Right renal pelvis (tissue), 4 donors: ENCODE measurements at places on chromosomes 7 and 10. TPM values are rescaled to one million over a fixed set of nuclear protein-coding genes. Genes with fewer than 3 reads are reported as not detected.

The ACSM6 gene
- 0.17 TPM for polyA plus RNA-seq

The TRPV5 gene
- 1.5 TPM for polyA plus RNA-seq

The HGF gene
- 2.1 TPM for polyA plus RNA-seq

The PTF1A gene
- 0.19 TPM for polyA plus RNA-seq

The PRF1 gene
- 0.70 TPM for polyA plus RNA-seq

The DRGX gene
- polyA plus RNA-seq: not detected

The NPY4R2 gene
- not detected for polyA plus RNA-seq

The NUTM2D gene
- 11.9 TPM for polyA plus RNA-seq

GRCh38 chr10:22334414-22335172, 10.7 kb upstream of the SPAG6 start:
- no peak for DNase-seq

DNA sequence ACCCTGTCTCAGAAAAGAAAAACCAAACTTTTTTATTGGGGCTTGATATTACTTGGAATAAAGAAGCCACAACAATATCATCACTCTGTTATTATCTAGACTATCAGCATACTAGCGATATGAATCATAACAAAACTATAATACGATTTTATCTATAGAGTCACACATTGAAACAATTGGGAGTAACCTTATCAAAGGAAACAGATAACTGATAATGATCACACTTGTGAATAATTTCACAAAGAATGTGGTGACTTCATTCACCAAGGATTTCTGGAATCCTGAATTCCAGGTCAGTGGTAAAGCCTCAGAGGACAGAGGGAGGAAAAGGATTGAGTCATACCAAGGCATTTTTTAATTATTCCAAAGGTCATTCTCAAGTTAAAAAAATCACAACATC, 32.1 kb upstream of the NMT2 start:
- DNase-seq: no peak

DNA sequence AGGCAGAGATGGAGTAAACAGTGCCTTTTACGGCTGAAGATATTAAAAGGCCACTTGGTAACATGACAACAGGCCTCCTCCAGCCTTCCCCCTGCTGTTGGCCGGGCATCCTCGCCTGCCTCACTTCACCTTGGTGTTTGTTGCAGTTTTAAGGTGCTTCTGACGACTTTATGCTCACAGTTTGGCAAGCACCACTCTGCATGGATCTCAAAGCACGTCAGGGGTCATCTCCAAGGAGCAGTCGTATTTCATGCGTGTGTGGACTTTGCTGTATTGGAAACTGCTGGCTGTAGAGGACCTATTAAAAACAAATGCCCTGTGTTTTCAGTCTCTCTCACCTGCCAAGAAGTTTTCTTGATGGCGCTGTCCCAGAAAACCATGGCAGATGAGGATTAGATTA, 483.1 kb downstream of the RPS24 start:
- no peak for DNase-seq

GRCh38 chr7:127153315-127153714, 99.4 kb downstream of the GRM8 start:
- no peak for DNase-seq

DNA sequence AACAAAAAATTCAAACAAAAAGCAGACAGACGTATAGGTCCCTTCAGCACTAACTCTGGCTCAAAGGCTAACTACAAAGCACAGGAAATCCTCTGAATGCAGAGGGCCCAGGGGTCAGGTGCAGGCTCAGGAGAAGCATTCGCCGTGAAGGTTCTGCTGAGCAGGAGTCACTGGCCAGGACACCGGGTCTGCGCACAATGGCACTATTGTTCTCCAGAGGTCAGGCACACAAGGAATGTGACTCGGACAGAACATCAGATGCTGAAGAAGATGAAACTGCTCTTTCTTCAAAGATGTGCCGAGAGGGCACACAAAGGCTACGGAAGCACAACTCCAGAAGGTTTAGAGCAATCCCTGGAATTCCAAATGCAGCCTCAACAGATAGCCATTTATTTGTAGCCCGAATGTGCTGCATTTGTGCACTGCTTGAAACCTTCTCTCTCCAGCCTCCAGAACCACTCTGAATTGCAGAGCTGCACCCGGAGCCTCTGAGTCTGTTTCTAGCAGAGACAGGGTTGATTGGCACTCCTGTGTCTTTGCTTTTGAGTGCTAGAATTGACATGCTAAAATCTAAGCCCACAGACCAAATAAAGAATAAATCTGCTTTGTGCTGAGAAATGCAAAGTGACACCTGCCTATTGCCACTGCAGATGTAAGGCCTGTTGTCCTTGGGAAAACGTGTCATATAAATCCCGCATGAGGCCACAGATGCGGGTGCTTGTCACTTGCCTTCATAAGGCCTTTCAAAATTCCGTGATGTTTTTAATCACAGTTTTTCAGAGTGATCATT, 85.4 kb upstream of the AFAP1L2 start:
- no peak for DNase-seq

DNA sequence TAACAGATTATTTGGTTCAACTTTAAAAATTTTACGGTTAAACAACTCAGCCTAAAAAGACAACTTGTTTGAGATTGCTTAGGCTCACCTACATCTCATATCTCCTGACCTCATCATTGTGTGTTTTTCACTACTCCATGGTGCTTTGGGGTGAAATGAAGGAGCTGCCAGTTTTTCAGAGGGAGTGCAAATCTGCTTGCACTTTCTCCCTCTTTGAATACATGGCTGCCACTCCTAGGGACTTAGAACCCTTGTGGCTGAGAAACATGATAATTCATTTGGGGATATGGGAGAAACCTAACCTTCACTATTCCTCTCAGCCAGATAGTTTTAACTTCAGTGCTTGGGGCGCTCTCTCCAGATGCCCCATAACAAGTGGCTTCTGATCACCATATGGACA, 2.7 kb downstream of the CCSER2 start:
- no peak for DNase-seq

- DNase-seq: no peak
Measured at GRCh38 chr7:128217967-128218652, 23.0 kb upstream of the LEP start.

GRCh38 chr7:83161899-83162401, 734 bp downstream of the PCLO start:
- DNase-seq: peak; percentile 0

DNA sequence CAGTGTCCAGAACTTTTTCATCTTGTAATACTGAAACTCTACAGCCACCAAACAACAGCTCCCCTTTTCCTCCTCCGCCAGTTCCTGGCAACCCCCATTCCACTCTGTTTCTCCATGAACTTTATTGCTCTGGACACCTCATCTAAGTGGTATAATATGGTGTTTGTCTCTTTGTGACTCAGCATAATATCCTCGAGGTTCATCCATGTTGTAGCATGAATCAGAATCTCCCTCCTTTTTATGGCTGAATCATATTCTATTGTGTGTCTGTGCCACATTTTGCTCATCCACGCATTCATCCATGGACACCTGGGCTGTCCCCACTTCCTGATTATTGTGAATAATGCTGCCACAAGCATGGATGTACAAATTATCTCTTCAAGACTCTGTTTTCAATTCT, 124.4 kb upstream of the FGFR2 start:
- no peak for DNase-seq

- no peak for DNase-seq
Measured at GRCh38 chr7:21946222-21946709, 567 bp upstream of the CDCA7L start.

- no peak for DNase-seq
Measured at GRCh38 chr10:58358314-58358933, 23.6 kb downstream of the UBE2D1 start.

- no peak for DNase-seq
Measured at GRCh38 chr7:134926396-134926795, 59.9 kb upstream of the AGBL3 start.

DNA sequence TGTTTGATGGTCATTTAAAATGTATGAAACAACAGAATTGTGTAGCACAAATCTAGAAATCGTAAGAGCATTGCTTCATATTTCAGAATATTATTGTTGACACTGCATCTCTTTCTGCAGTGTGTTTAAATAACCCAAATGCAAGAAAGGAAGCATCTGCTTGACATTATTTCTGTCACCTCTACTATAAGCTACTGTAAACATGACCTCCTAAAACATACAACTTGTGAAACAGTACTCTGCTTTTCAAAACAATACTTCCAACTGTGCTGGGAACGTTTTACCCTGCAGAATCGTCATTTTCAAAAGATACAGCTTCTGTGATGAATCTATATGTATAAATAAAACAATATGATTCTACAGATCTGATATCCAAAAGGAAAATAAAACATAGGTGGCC, 82.0 kb downstream of the RNF133 start:
- DNase-seq: no peak
